ENCODE measurements at places on chromosomes 12 and 14. TPM values are rescaled to one million over a fixed set of nuclear protein-coding genes. Genes with fewer than 3 reads are reported as not detected.

AMDHD1 gene
- total RNA-seq: 1.4 TPM

ASCL1 gene
- total RNA-seq: not detected

CISTR gene
- not detected for total RNA-seq

PPFIBP1 gene
- total RNA-seq: 14.9 TPM

LPAR5 gene
- 3.5 TPM for total RNA-seq

MYO1H gene
- total RNA-seq: not detected

KRT82 gene
- not detected for total RNA-seq

PTHLH gene
- total RNA-seq: not detected

SPTB gene
- 0.32 TPM for total RNA-seq

SLCO1B1 gene
- not detected for total RNA-seq

PPP1R3E gene
- total RNA-seq: 30.9 TPM

ZNF605 gene
- total RNA-seq: 8.3 TPM

KRT72 gene
- total RNA-seq: 3.2 TPM

SDR9C7 gene
- total RNA-seq: not detected

STAC3 gene
- 2.5 TPM for total RNA-seq

CACNA2D4 gene
- total RNA-seq: 7.2 TPM

SMIM41 gene
- total RNA-seq: not detected

DNAI7 gene
- not detected for total RNA-seq

NELL2 gene
- total RNA-seq: 28.4 TPM

WNT1 gene
- total RNA-seq: not detected

FITM1 gene
- 0.53 TPM for total RNA-seq

ARHGDIB gene
- 596 TPM for total RNA-seq

TC2N gene
- total RNA-seq: 48.8 TPM

MYF6 gene
- total RNA-seq: not detected

LHX5 gene
- total RNA-seq: not detected

CPNE6 gene
- total RNA-seq: not detected

KITLG gene
- total RNA-seq: 0.23 TPM

KRT83 gene
- not detected for total RNA-seq
